Occipital lobe (tissue), 3 donors: ENCODE measurements at places on chromosomes 6 and 20. TPM values are rescaled to one million over a fixed set of nuclear protein-coding genes. Genes with fewer than 3 reads are reported as not detected.

GRCh38 chr6:2971420-2972218 is at the start of gene SERPINB6:
SERPINB6 (minus strand) TSS chr6:2971567; CDS start chr6:2959332, 12,235 bp downstream.
- DNase-seq: peak; percentile 78

DNA sequence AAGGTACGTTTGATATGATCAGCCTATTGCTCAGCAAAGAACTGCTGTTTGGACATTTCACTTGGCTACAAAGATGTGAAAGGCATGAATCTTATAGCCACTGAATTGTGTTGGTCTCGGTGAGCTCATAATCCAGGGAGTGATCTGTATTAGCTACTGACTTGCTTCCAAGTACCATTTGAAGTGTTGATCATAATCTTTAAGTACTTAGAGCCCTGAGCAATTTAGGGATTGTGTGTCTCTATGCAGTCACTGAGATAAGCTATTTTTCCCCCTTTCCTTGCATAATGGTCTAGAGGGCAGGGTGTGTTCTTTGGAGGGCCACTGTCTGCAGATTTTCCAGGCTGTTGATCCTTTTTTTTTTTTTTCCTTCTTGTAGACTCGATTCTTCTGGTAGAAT is 393.6 kb downstream of the ESR1 start:
- no peak for DNase-seq

GRCh38 chr20:20604907-20605306 is 107.5 kb downstream of the RALGAPA2 start:
- no peak for DNase-seq

- no peak for DNase-seq
Measured at GRCh38 chr20:37223053-37223452, 38.6 kb downstream of the GHRH start.

DNA sequence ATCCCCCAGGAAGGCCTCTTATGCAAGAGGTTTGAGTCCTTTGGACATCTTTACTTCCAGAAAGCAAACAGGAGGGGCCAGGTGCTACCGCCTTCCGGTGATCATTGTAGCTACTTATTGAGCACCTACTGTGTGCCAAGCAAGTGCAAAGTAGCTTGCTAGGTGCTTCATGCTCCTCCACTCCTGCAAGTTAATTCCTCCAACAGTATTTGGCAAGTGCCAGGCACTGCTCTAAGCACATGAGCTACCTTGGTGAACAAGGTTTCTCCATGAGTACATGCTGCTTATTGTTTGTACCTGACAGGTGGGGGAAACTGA is 2.3 kb downstream of the CPNE5 start:
- DNase-seq: no peak

DNA sequence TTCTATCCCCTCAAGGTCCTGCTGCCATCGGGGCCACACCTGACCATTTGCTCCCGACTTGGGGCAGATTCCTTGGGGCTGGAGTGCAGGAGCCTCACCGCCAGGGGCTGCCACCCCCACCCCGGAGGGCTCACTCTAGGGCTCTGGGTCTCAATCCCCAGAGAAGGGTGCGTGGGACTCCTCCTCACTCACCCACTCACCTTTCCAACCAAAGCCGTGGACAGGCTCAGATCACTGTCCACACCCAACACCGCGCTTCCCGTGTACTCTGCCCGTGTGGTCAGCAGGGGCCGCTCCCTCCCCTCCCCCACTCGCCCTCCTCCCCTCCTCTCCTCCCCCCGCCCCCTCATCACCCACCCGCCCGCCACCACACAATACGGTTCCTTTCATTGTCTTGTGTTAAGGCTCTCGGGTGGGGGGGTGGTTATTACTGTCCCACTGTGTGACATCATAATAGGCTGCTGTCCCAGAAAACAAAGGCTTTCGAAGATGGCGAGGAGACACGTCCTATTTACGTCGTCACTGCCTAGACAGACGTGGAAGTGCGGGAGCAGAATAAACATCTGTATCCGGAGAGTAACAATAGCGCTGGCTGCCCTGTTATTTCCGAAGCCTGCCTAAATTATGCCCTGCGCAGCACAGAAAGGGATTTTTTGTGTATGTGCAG is 85.8 kb downstream of the YTHDF1 start:
- no peak for DNase-seq

- no peak for DNase-seq
Measured at GRCh38 chr6:136553166-136553787, 3.1 kb upstream of the MAP7 start.

DNA sequence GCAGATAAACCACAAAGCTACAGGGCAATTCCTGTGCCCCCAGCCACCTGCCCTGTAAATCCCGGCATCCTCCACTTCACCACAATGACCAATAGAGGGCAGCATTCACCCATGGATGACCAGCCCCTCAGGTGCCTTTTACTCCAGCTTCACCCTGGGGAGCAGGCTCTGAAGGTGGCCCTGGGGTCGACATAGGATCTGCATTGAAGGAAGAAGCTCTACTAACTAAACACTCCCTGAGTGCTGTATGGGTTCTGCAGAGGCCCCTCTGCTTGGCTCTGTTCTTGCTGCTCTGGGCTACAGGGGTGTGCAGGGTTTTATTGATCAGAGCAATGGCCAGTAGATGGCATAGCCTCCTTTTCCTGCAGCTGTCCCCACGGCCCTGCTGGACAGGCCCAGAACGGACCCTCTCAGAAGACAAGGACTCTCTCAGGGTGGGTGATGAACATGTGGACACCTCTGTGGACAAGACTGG is 20.3 kb downstream of the CST4 start:
- peak; percentile 31 for DNase-seq

DNA sequence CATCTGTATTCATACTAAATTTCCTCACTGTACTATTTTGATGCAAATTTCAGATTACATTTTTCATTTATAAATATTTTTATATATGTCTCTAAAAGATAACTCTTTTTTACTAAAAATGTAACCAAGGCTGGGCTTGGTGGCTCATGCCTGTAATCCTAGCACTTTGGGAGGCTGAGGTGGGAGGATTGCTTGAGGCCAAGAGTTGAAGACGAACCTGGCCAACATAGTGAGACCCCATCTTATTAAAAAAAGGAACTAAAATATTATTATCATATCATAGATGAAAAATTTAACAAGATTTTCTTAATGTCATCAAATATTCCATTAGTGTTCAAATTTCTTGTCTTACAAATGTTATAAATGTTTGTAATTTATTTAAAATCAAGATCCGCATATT is 6.6 kb upstream of the DNPH1 start:
- no peak for DNase-seq

- DNase-seq: no peak
Measured at GRCh38 chr20:52139986-52140385, 51.6 kb downstream of the ZFP64 start.

- no peak for DNase-seq
Measured at GRCh38 chr20:39259010-39259803, 297.1 kb downstream of the DHX35 start.

- no peak for DNase-seq
Measured at GRCh38 chr20:54598352-54598751, 123.0 kb downstream of the DOK5 start.

GRCh38 chr6:50663806-50664205 is 49.5 kb upstream of the TFAP2D start:
- DNase-seq: no peak

Gene OPRM1
- 1.7 TPM for total RNA-seq

Gene PLAGL2
- total RNA-seq: 1.2 TPM

Gene COL9A1
- 4.4 TPM for total RNA-seq

DNA sequence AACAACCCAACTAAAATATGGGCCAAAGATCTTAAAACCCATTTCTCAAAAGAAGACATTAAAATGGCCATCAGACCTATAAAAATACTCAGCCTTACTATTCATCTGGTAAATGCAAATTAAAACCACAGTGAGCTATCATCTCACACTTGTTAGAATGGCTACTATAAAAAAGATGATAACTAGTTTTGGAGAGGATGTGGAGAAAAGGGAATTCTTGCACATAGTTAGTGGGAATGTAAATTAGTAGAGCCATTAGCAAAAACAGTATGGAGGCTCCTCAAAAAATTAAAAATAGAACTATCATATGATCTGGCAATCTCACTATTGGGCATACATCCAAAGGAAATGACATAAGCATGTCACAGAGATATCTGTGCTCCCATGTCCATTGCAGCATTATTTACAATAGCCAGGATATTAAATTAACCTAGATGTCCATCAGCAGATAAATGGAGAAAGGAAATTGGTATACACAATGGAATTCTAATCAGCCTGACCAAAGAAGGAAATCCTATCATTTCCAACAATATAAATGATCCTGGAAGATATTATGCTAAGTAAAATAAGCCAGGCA is 2.9 kb downstream of the SIRPB1 start:
- DNase-seq: no peak
